ENCODE measurements at places on chromosomes 7 and 10.

DNA sequence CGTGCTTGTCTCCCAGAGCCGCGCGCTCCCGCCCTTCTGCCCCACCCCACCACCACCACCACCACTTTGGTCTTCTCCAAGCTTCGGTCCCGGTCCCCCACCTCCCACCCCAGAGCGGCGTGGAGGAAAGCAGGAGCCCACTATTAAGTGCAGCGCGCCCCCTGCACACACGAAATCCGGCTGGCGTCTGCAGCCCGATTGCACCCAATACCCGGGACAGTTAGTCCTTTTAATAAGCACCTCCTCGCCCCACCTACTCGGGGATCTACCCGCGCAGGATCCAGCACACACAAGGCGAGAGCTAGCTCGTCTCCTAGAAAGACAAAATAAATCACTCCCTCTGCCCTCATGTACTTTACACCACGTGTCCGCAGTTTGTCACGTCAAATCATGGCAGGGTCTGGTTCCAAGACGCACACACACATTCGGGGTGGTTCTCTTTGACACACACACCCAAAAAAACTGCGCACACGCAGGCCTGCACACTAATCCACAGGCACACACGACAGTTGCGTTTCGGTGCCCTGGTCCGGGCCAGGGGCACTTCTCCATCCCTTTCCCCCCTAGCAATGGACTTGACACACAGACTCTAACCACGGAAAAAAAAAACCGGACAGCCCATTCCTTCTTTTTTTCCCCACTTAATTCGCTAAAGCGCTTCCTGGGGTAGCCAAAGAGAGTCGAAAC is 1.6 kb downstream of the SFMBT2 start:
- no peak for DNase-seq

DNA sequence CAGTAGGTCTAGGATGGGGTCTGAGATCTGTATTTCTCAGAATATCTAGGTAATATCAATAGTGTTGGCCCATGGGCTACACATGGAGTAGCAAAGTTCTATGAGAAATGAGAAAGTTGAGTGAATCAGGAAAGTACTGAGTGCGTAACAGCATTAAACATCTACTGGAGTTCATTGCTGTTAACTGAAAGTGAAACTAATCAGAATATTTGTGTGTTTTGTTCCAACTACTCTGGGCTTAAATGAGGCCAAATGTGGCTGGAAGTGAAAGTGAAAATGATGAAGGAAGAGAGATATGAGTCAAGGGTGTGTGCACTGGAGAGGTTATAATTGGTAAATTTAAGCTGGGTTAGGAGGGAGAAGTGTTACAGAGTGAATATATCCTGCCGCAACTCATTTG is 46.5 kb downstream of the TMEM106B start:
- no peak for DNase-seq

DNA sequence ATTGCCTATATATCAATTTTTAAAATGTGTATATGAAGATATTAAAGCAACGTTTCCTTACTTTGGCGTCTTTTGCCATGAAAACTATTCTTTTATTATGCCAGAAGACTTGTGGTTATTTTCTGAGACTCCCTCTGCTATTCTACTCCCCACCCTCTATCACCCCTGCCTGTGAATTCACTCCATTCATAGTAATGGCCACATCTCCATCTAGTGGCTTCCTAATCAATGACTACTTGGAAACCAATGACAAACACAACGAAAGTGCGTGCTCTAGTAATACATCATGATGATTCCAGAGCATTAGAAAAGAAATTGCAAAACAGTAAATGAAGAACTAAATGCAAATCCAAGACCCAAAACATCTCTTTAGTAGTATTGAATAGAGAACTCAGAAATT is 186.7 kb upstream of the HGF start:
- DNase-seq, result no peak

DNA sequence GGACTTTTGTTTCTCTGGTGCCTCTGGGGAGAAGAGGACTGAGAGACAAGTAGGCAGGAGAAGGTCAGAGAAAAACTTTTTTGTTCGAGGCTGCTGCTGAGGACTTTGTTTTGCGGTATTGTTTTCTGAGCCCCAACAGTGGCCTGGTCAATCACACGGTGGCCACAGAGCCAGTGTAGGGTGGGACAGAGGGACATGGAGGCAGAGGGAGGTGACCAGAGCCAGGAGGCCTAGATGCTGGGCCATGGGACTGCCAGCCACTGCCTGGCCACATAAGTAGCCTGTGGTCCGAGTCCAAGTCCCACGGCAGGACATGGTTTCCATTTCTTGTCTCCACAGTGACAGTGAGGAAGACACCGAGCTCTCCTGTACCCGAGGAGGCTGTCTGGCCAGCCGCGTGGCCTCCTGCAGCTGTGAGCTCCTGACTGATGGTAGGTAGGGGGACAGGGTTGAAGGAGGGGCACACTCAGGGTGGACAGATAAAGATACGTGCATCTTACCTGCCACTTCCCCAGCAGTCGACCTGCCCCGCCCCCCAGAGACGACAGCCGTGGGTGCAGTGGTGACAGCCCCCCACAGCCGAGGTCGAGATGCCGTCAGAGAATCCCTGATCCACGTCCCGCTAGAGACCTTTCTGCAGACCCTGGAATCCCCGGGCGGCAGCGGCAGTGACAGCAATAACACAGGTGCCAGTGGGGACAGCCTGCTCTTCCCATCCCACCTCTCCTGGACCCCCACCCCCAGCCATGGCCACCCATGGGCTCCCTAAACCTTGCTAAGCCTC is 27.5 kb downstream of the SH2B2 start:
- no peak for DNase-seq

DNA sequence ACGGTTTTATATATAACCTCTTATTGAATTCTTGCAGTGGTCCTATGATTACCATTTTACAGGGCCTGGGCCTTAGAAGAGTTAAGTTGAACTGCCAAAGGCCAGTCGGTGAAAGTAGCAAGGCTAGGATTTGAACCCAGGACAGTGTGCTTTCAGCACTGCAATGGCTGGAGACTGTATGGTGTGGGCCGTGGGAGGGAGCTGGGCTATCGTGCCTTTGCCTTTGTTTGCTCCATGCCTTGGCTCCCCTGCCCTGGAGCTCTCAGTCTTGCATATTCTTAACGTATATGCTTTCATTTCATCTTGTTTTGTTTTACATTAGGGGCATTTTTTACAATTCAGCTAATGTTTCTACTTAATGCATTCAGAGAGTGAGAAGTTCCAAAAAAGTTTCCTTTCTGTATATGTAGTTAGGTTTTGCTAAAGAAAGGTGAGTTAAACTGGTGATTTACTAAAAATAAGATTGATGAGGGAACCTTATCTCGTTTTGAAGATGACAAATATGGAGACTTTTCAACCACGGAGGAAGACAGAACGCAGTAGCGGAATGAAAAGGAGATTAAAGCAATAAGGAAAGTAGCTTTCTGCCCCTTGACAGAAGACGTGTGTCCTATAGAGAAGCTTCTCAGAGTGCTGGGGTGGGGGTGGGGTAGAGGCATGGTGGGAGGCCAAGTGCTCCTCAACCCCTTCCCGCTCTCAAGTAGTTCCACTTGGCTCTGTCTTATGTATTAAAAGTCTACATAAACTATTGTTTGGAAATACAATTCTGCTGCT is 82.5 kb downstream of the RTKN2 start:
- DNase-seq, result no peak

DNA sequence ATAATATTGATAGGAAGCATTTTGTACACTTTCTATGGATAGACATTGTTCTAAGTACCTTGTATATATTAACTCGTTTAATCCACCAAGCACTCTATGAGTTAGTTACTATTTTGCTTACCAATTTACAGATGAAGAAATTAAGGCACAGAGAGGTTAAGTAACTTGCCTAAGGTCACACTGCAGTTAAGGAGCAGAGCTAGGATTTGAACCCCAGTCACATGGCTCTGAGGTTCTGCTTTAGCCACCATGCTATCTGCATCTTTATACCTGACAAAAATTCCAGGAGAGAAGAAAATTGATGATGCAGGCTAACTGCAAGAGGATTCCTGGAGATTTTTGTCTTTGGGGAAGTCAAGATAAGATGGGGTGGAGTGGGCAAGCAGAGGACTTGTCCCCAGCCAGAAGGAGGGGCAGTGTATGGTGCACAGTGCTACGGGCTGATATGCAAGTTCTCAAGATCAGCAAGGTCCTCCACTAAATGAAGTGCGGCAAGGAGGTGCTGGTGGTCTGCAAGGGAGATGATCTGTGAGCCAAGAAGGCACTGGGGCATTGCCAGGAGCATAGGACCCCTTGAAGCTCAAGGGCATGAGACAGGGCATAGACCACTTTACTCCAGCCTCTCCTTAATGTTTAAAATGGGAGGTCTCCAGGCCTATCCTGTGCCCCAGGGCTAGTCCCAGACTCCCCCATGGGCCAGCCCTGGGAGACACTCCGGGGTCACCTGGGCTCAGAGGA is 430.6 kb downstream of the RPS24 start:
- no peak for DNase-seq

GRCh38 chr7:43193893-43194292 is 81.4 kb downstream of the HECW1 start:
- no peak for DNase-seq

DNA sequence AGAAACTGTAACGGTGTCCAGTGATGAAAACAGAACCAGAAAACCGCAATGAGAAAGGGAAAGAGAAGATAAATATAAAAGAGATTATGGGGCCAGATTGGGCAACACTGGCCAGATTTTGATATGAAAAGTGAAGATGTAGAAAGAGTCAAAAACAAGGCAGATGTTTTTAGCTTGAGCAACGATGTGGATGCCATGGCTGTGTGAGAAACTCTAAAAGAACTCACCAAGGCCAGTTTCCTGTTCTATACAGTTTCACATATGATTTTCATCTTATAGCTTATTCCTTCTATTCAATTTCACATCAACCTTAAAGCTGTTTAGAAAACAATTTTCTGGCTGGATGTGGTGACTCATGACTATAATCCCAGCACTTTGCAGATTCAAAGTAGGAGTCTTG is 36.3 kb downstream of the CSTF2T start:
- no peak for DNase-seq

DNA sequence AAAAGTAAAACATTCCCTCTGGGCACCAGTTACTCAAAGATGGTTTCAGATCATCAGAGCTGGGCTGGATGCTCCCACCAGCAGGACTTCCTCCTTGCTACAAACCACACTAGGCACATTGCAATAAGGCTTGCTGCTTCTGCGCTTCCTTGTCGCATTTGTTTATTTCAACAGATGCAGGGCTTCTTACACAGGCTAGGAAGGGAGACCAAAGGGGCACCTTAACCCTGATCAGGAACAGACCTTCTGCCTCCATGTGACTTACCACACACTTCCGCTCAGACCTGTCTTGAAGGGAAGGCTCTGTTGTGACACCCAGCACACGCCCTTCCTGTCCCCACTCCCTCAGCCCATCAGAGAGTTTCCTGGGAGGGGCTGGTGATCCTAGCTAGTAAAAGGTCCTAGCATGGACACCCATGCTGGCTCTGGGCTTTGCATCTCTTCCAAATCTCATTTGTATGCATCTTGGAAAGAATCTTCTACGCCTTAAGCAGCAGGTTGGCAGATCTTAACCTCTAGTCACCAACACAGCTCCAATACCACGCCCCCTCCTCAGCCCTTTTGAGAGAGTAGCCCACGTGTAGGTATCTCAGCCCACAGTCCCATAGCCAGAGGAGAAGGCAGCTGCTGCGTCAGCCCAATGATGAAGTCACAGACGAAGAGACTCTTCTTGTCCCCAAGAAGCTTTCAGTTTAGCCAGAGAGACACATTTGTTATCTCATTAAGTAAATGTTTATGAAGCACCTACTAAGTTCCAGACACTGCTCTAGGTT is 47.1 kb upstream of the SVIL start:
- no peak for DNase-seq

- DNase-seq, result no peak
These were observed 78.7 kb upstream of the NME8 start for GRCh38 chr7:37769726-37770125.
